ENCODE measurements at places on chromosomes 5 and 9. TPM values are rescaled to one million over a fixed set of nuclear protein-coding genes. Genes with fewer than 3 reads are reported as not detected.

The LRRC19 gene
- 0.55 TPM for total RNA-seq

- no peak for DNase-seq
Observed at GRCh38 chr9:97076238-97076637, 37.3 kb upstream of the CTSV start.

DNA sequence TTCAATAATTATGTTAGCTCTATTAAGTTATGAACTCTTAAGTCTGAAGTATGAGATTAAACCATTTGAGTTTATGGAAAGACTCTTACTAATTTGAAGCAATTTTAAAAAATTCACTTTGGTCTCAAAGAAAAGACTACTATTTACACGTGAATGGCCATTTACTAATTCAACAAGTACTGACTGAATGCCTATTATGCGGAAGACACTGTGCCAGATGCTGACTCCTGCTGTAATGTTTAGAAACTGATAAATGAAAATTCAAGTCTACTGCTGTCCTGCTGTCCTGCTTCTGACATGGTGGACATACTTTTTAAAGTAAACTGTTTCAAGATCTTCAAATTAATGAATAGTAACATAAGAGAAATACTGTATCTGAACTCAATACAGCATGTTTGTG lies 116.2 kb downstream of the MPDZ start:
- no peak for DNase-seq

DNA sequence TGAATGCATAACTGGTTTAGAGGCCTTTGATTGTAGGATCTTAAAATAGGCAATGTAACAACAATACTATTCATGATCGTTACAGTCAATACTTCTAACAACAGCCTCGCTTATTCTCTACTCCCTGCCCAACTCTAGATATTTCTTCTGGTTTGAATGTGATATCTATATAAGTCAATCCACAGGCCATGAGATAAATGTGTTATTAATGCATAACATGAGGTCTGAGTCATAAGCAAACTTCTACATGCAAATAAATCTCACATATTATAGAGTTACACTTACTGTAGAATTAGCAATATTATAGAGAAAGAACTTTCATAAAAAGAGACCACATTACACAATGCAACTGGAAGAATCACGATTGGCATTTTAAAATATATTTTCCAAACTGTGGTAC lies 2.9 kb upstream of the ALDOB start:
- DNase-seq, result no peak

The SOX30 gene
- not detected for total RNA-seq

The TLE1 gene
- total RNA-seq, result 36.6 TPM

Measured in left lobe of liver (tissue), 2 donors.